ENCODE measurements at places on chromosomes 2 and 18. TPM values are rescaled to one million over a fixed set of nuclear protein-coding genes. Genes with fewer than 3 reads are reported as not detected.

GRCh38 chr18:54878659-54879358, 50.5 kb downstream of the RAB27B start:
- no peaks in the 10 kb centered on the region for H3K36me3 ChIP-seq
- DNase-seq, result no peak
- H3K4me1 ChIP-seq, result no peaks in the 10 kb centered on the region
- H3K27ac ChIP-seq, result no peak overlapping the region

DNA sequence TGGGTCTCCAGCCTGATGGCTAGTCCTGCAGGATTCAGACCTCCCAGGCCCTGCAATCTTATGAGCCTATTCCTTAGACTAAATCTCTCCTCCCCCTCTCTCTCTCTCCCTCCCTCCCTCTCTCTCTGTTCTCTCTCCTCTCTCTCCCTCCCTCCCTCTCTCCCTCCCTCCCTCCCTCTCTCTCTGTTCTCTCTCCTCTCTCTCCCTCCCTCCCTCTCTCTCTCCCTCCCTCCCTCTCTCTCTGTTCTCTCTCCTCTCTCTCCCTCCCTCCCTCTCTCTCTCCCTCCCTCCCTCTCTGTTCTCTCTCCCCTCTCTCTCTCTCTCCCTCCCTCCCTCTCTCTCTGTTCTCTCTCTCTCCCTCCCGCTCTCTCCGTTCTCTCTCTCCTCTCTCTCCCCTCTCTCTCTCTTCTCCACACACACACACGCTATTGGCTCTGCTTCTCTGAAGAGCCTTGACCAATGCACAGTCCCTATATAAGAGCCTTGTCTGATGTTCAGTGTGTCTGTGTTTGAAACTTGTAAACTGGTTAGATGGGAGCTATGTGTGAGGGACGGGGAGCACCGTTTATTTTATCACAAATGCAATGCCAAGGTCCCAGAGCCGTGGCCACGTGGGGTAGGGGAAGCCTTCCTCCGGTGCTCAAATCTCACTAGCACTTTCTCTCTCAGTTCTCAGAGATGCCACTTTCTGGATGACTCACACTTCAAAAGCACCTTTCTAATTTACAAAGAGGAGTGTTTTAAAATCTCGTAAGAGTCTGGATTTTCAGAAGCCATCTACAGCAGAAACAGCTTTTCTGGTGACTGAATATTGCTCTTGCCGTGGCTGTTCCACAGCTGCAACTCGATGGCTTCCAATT, 9.4 kb upstream of the PRLH start:
- peaks cover 9% of the 10 kb centered on the region for H3K4me1 ChIP-seq
- no peaks in the 10 kb centered on the region for H3K27me3 ChIP-seq
- DNase-seq, result no peak
- no peak overlapping the region for H3K4me3 ChIP-seq
- H3K36me3 ChIP-seq, result no peaks in the 10 kb centered on the region

GRCh38 chr2:227238238-227239237, 74.1 kb downstream of the COL4A3 start:
- H3K4me1 ChIP-seq, result no peaks in the 10 kb centered on the region
- no peaks in the 10 kb centered on the region for H3K27me3 ChIP-seq
- peak; percentile 71 for DNase-seq
- H3K27ac ChIP-seq, result no peak overlapping the region
- H3K36me3 ChIP-seq, result no peaks in the 10 kb centered on the region
- H3K4me3 ChIP-seq, result no peak overlapping the region

DNA sequence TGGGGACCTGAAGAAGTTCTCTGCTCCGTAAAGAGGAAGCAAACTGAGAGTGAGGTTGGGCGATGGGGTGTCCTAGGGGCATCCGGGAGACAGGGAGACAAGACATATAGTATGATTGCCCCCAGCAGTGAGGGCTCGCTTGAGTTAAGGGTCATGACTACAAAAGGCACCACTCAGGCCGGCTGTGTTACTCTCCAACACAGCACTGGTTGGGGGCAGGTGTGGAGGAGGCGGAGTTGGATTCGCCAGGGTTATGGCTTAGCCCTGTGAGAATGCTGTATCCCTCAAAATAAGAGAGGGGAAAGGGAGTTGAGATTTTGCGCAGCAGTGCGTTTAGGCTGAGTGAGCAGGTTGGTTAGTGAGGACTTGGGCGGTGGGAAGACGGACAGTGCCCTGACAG, 12.0 kb downstream of the DYSF start:
- no peaks in the 10 kb centered on the region for H3K36me3 ChIP-seq
- H3K4me3 ChIP-seq, result no peak overlapping the region
- no peak overlapping the region for H3K27ac ChIP-seq
- no peak for DNase-seq
- H3K27me3 ChIP-seq, result peaks cover 57% of the 10 kb centered on the region

DNA sequence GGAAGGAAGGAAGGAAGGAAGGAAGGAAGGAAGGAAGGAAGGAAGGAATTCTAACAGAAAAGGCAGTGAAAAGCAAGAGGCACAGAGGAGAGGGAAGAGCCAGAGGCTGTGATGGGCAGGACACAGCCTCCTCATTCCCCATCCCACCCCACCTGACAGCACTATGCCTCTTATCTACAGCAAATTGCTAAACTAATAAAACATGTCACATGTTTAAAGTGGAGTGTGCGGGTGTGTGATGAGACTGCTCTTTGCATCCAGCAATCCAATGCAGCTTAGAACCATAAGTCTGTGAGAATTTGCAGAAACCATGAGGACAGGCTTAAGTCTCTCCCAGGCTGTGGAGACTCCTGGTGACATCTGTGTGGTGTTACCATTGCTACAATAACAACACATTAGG, 108.4 kb upstream of the ALK start:
- no peaks in the 10 kb centered on the region for H3K36me3 ChIP-seq
- H3K4me3 ChIP-seq, result no peak overlapping the region
- DNase-seq, result no peak
- H3K27ac ChIP-seq, result no peak overlapping the region
- H3K4me1 ChIP-seq, result no peaks in the 10 kb centered on the region

- peaks cover 3% of the 10 kb centered on the region for H3K27me3 ChIP-seq
- DNase-seq, result no peak
- H3K4me1 ChIP-seq, result no peaks in the 10 kb centered on the region
These were observed 179.5 kb downstream of the CELF4 start for GRCh38 chr18:37385846-37386778.

DNA sequence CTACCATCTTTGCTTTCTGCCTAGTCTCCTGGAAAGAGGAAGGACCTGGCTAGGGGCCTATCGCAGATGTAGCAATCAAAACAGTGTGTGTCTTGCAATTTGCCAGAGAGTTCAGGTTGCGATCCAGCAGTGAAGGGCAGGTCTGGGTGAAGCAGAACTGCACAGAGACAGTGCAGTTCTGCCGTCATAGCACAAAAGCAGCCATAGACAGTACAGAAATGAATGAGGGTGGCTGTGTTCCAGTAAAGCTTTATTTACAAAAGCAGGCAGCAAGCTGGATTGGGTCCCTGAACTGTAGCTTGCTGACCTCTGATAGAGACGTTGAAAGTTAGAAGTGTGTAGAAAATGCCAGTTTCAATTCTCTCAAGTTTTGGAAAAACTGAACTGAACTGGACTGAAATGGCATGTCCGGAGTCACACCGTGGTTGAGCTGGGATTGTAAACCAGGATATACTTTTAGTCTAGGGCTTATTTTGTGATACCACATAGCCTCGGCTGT, 186.8 kb downstream of the LTBP1 start:
- H3K27me3 ChIP-seq, result no peaks in the 10 kb centered on the region
- no peaks in the 10 kb centered on the region for H3K4me1 ChIP-seq
- H3K27ac ChIP-seq, result peak overlapping the region; percentile 86
- no peak for DNase-seq

DNA sequence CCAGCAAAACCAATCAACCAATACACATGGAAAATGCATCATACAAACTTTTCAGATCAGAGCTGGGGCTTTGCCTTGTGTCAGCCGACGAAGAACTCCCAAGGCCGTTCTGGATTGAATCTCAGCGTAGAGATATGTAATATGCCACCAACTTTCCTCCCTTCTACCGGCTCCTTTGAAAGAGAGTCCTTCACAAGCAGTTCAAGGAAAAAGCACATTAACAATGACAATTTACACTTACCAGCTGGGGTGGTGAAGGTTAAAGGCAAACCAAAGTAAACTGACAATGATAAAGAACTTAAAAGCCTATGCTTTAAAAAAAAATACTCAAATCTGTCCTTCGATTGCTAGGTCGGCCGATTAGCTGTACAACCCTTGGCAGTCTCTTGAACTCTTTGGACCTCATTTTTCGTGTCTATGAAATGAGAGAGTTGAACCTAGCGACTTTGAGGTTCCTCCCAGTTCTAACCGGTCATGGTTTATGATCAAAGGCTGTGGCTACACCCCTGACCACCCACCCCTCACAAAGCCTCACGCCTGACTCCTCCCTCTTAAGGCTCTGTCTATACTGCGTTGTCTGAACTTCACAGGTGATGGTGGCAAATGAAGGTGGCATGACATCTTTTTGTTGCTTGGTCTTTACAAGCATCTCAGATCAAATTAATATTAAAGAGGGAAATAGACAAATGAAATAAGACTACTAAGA, 46.2 kb downstream of the BCL2 start:
- no peak overlapping the region for H3K27ac ChIP-seq
- no peak for DNase-seq
- H3K4me3 ChIP-seq, result no peak overlapping the region
- H3K27me3 ChIP-seq, result no peaks in the 10 kb centered on the region
- H3K36me3 ChIP-seq, result no peaks in the 10 kb centered on the region

DNA sequence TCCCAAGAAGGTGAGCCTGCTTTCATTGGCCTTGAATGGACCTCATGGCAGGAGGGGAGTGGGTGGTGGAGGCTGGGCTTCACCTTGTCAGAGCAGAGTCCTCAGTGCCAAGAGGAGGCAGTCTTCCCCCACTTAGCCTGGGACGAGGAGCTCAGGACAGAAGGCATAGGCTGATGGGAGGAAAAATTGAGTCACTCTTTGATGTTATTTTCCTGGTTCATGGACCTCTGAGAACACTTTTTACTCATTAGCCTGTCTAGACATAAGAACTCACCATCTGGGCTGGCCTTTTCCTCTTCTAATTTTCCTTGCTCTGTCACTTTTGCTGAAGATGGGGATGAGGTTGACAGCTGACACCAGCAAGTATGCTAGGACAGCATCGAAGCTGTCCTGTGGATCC, 225.7 kb upstream of the TNP1 start:
- H3K27ac ChIP-seq, result no peak overlapping the region
- H3K4me1 ChIP-seq, result no peaks in the 10 kb centered on the region
- no peaks in the 10 kb centered on the region for H3K27me3 ChIP-seq

GRCh38 chr2:239318790-239319661, 81.8 kb downstream of the HDAC4 start:
- peak overlapping the region; percentile 64 for H3K27ac ChIP-seq
- DNase-seq, result peak; percentile 54
- no peaks in the 10 kb centered on the region for H3K27me3 ChIP-seq
- H3K4me3 ChIP-seq, result peak overlapping the region; percentile 5
- peaks cover 43% of the 10 kb centered on the region for H3K4me1 ChIP-seq
- H3K36me3 ChIP-seq, result no peaks in the 10 kb centered on the region

DNA sequence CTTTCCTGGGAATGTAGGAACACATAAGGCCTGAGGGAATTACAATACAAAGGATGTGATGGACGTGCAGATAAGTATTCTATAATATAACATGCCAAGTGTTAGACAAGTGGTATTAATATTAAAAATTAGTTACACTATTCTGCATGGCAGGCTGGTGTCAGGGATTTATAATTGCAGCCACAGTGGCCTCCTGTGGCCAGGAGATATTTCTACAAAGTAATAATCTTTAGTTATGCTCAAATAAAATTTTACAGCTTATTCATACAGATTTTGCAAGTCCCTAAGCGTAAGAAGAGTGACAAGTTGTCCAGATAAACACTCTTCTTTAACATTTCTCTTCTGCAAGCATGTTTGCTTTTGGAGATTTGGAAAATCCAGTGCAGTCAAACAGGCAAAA, 90.4 kb upstream of the CBLN2 start:
- no peak for DNase-seq
- H3K4me3 ChIP-seq, result no peak overlapping the region
- H3K36me3 ChIP-seq, result no peaks in the 10 kb centered on the region
- H3K27ac ChIP-seq, result no peak overlapping the region
- no peaks in the 10 kb centered on the region for H3K4me1 ChIP-seq

DNA sequence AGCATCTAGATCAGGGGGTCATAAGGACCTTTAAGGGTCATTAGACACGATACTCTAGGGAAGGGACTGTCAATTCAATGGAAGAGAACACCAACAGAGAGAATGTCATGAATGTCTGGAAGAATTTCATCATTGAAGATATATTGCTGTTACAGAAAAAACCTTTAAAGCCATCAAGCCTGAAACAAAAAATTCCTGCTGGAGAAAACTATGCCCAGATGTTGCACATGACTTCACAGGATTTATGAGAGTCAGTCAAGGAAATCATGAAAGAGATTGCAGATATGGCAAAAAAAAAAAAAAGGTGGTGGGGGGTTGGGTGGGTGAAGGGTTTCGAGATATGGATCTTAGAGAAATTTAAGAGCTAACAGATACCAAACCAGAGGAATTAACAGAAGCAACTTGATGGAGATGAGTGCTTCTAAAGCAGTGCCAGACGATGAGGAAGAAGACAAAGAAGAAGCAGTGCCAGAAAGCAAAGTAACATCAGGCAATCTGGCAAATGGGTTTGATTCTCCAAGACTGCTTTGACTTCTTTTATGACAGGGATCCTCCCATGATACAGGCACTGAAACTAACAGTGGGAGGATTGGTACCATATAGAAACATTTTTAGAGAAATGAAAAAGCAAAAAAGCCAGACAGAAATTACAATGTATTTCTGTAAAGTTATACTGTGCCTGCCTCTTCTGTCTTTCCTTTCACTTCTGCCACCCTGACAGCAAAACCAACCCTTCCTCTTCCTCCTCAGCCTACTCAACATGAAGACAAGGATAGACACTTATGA, 28.5 kb downstream of the MAP4K3 start:
- no peaks in the 10 kb centered on the region for H3K36me3 ChIP-seq
- no peak overlapping the region for H3K27ac ChIP-seq
- no peak for DNase-seq
- no peak overlapping the region for H3K4me3 ChIP-seq
- no peaks in the 10 kb centered on the region for H3K27me3 ChIP-seq

DNA sequence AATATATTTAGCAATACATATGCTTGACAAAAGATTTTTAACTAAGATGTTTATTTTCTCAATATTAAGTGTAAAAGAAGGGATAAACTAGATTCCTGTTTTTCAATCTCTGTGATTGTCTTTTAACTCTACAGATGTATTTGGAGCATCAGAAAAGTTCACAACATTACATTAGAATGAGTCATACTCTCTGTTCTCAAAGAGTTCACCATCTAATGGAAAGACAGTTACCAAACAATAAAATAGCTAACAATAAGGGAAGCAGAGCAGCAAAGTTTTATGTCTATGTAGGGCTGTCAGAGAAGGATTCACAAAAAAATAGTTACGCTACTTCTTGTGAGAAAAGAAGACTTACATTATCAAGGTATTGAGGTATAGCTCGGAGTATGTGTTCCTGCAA, 109.2 kb upstream of the MAP2 start:
- H3K27me3 ChIP-seq, result no peaks in the 10 kb centered on the region
- no peaks in the 10 kb centered on the region for H3K36me3 ChIP-seq
- no peaks in the 10 kb centered on the region for H3K4me1 ChIP-seq
- H3K4me3 ChIP-seq, result no peak overlapping the region
- H3K27ac ChIP-seq, result no peak overlapping the region

- peaks cover 40% of the 10 kb centered on the region for H3K4me1 ChIP-seq
- no peaks in the 10 kb centered on the region for H3K27me3 ChIP-seq
- peak overlapping the region; percentile 64 for H3K4me3 ChIP-seq
- H3K36me3 ChIP-seq, result no peaks in the 10 kb centered on the region
These were observed 978 bp upstream of the TUBA4A start for GRCh38 chr2:219254590-219255201.

- H3K36me3 ChIP-seq, result no peaks in the 10 kb centered on the region
- no peak for DNase-seq
- H3K27me3 ChIP-seq, result no peaks in the 10 kb centered on the region
- H3K27ac ChIP-seq, result no peak overlapping the region
- no peaks in the 10 kb centered on the region for H3K4me1 ChIP-seq
These were observed 74.3 kb downstream of the LONRF2 start for GRCh38 chr2:100248044-100248330.

The SGO2 gene
- 0.75 TPM for total RNA-seq

The VWA3B gene
- total RNA-seq, result not detected

The CRYGC gene
- total RNA-seq, result not detected

The LAMA3 gene
- 17.5 TPM for total RNA-seq
